Stimulated activated CD8-positive, alpha-beta memory T cell treated with anti-CD3 and anti-CD28 coated beads, Interleukin-7, amount 100 ng/mL, for 4 hours (primary cell): ENCODE measurements at places on chromosomes 16 and 17.

- no peak for DNase-seq
Measured at GRCh38 chr17:61378658-61379456, 20.8 kb upstream of the TBX2 start.

DNA sequence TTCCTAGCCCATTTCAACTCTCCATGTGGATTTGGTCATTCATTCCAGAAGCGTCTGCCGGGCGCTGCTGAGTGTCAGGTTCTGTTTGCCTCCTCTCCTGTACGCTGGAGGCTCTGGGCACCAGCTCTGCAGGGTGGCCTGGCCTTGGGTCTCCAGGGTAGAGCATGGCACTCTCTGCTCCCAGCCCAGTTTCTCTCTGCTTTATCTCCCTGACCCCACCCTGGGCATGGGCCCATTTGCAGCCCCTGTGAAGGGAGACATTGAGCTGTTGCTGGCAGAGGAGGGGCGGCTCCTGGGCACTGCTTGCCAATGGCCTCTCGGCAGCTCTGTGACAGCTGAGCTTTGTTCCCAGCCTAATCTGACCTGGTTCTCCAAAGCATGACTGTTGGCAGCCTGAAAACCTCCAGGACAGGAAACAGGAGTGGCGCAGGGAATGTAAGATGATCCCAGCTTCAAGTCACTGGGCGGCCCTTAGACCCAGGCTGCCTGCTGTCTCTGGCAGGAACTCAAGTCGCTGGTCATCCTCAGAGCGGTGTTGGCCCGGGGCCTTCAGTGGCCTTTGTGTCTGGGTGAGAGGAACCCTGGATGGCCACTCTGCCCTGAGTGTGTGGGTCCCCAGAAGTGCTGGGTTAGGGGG is 146.8 kb downstream of the SEC14L1 start:
- no peak for DNase-seq

DNA sequence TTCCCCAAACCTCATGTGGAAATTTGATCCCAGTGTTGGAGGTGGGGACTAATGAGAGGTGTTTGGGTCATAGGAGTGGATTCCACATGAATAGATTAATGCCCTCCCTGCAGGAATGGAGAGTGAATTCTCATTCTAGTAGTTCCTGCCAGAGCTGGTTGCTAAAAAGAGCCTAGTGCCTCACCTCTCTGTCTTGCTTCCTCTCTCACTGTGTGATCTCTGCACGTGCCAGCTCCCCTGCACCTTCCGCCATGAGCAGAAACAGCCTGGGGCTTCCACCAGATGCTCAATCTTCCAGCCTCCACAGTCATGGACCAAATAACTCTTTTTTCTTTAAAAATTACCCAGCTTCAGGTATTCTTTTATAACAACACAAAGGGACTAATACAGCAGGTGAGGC is 72.9 kb upstream of the CLEC3A start:
- DNase-seq: no peak

DNA sequence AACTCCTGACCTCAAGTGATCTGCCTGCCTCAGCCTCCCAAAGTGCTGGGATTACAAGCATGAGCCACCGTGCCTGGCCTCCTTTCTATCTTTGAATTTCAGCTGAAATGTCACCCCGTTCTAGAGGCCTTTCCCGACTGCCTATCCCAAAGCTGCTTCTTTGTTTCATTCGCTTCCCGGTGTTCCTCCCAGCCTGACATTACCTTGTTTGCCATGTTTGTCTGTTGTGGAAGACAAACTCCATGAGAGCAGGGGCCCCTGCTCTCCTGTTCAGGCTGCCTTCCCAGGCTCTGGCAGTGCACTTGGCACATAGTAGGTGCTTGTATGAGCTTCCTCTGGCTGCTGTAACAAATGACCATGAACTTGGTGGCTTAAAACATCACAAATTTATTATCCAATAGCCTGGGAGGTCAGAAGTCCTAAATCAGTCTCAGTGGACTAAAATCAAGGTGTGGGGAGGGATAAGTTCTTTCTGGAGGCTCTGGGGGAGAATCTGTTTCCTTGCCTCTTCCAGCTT is 2.6 kb upstream of the CCL22 start:
- no peak for DNase-seq

DNA sequence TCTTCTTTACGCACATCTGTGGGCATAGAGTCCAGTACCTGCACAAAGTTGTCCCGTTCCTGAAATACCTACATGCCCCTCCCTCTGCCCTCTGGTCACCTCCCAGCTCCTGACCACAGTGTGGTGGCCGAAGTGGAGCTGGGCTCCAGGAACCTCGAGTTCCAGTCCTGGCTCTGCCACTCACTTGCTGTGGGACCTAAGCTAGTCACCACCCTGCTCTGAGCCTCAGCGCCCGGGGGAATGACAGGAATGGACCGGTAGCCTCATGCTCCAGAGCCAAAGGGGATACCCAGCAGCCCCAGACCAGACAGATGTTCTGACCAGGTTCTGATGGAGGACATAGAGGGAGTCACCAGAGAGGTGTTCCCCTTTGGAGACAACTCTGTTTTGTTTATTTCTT is 26.7 kb upstream of the ITGA3 start:
- no peak for DNase-seq

DNA sequence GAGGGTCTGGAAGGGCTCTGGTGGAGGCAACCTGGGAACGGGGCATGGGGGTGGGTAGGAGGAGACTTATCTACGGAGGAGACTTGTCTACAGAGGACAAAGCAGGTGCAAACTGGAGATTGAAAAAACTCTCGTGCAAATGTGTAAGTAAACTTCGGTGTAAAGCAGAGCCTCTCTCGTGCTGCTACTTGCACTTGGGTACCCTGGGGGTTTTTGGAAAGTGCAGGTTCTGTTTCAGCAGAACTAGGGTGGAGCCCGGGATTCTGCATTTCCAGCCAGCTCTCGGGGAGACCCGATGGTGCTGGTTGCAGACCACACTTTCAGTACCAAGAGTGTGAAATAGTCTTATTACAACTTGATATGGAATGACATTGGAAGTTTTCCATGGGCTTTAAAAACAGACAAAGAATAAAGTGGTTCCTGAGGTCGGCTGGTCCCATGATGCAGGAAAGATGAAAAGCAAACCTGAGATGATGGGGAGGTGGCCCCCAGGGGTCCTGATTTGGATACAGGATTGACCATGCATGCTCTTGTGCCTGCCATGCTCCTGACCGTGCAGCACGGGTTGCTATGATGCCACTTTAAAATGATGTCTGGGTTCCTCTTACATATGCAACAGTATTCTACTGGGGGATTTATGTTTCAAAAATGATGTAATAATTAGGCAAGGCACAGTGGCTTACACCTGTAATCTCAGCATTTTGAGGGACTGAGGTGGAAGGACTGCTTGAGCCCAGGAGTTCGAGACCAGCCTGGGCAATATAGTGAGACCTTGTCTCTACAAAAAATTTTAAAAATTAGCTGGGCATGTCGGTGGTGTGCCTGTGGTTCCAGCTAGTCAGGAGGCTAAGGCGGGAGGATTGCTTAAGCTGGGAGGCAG is 69.3 kb downstream of the IRF8 start:
- no peak for DNase-seq

DNA sequence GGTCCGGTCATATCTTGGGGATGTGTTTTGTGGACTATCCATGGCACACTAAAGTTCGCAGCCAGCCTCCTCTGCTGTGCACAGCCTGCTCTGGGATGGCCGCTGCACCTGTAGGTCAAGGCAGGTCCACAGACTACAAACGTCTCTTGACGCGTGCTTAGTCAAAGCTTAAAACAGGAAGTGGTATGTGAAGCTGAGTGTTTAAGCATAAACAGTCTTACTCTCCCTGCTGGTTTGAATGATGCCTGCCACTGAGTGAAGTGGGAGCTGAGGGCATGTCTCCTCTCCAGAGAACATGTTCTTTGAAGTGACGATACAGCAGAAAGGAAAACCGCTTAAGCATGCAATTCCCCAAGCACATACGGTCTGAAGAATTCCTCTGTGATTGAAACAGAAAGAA is 365.6 kb downstream of the SLC39A11 start:
- no peak for DNase-seq

GRCh38 chr17:51818777-51819176 is 339.7 kb downstream of the CA10 start:
- DNase-seq: no peak
